ENCODE measurements at places on chromosomes 2 and 18. TPM values are rescaled to one million over a fixed set of nuclear protein-coding genes. Genes with fewer than 3 reads are reported as not detected.

The KCNK3 gene
- 0.38 TPM for total RNA-seq

The SLC14A1 gene
- 32.1 TPM for total RNA-seq

The ALLC gene
- under 0.01 TPM for total RNA-seq

The MOGAT1 gene
- total RNA-seq, result not detected

The CHRNA1 gene
- 0.38 TPM for total RNA-seq

The ANO7 gene
- 0.85 TPM for total RNA-seq

The TP53I3 gene
- total RNA-seq, result 34.5 TPM

The SLC8A1 gene
- 131 TPM for total RNA-seq

The ZC3H6 gene
- 5.1 TPM for total RNA-seq

The CLEC4F gene
- total RNA-seq, result not detected

The VWA3B gene
- total RNA-seq, result not detected

The DOK1 gene
- total RNA-seq, result 74.6 TPM

The MRPS5 gene
- total RNA-seq, result 47.1 TPM

The CD8A gene
- not detected for total RNA-seq

The PCARE gene
- total RNA-seq, result not detected

The SERPINB12 gene
- total RNA-seq, result not detected

The GALR1 gene
- not detected for total RNA-seq

All from regular cardiac myocyte (primary cell).